ENCODE measurements at places on chromosomes 7 and 10. TPM values are rescaled to one million over a fixed set of nuclear protein-coding genes. Genes with fewer than 3 reads are reported as not detected.

DNA sequence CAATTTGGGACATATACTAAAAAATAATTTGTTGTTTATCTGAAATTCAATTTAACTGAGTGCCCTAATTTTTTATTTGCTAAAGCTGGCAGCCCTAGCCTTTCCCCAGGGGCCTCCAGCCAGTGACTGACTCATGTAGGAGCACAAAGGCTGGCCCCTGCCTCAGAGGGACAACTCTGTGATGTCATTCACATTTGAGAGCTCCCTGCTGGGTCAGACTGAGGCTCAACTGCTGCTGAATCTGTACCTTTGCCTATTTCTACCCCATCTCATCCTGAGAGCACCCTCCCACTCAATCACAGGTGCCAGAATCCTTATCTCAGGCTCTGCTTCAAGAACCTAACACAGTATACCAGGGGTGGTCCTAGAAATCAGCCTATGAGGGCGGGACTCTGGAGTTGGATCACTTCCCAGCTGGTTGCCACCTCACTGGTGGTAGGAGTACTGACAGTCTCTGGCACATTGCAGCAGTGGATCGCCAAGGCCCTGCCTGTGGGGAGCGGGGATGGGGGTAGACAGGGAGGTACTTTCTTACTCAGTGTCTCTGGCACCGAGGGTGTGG, 11.6 kb downstream of the GCK start:
- no peak for DNase-seq

Gene SFTPA1
- 0.22 TPM for total RNA-seq

DNA sequence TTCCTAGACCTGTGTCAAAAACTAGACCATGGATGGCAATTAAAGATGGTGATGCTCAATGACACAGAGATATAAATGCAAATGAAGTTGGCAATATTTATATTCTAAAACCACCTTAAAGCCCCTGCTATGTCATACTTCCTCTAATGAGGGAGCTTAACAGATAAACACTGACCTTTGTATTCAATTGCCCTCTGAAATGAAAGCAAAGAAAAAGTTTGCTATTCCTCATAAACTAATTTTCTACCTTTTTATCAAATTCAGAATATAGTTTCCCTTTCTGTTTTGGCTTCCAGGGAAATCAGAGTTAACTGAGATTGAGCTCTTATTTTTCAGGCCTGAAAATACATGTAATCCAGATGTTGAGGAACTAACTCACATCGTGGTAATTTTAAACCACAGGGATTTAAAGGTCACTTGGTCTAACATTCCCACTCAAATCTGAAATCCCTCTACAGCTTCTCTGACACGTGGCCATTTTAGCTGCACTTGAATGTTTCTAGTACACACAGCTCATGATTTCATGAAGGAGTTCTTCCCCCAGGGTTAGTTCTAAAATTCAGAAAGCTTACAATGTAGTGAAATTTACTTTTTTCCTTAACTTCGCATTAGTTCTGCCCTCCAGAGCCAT, 37.9 kb upstream of the ABCB5 start:
- no peak for DNase-seq

- no peak for DNase-seq
Measured at GRCh38 chr7:2399848-2400587, 3.4 kb upstream of the CHST12 start.

DNA sequence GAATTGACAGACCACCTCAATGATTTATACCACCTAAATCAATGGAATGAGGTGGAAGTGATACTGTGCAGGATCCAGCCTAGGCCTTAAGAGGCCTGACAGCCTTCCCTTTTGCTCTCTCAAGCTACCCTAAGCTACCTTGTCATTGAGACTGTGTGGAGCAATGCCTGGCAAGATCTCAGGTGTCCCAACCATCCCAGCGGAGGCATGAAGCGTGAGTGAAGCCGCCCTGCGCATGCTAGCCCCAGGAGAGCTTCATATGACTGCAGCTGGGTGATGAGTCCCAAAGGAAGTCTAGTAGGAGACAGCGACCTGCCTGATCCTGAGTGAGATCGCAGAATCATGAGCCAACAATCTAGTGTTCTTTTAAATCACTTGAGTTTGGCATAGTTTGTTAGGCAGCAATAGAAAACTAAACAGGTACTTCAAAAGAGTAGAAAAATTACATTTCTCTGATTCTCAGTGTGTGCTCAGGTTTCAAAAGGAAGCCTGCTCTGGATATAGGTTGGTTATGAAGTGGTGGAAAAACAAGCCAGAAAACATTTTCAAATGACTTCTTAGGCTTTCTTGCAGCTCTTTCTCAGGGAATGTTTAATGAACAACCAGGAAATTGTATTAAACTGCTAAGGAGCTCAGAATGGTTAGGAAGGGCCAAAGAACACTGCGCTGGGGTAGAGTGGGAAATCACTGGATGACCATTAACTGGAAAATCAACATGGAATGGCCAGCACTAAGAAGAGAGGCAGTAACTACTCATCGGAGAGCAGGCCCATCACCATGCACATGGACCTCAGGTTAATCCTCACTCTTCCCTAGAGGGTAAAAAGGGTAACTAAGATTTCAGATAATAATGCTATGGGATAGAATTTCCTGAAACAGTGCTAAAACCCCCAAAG, 535.2 kb downstream of the PHTF2 start:
- DNase-seq, result no peak

DNA sequence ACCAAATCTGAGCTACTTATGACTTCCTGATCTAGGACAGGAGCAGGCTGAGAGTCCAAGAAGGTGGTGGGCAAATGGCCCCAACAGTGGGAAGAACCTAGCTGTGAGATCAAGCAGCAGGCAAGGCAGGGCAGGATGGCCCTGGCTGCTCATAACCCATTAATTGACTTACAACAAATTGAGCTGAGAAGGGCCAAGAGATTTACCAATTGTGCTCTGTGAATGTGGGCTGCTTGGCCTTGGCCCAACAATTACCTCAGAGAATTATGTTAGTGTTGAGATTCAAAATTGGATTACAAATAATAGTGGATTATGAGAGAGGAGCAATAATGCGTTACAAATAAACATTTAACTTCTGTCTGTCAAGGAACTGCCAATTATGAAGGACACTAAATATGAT, 956.5 kb downstream of the KCNMA1 start:
- DNase-seq, result no peak

- no peak for DNase-seq
Measured at GRCh38 chr7:80681272-80681885, 42.9 kb downstream of the CD36 start.
